ENCODE measurements at places on chromosomes 16 and 17. TPM values are rescaled to one million over a fixed set of nuclear protein-coding genes. Genes with fewer than 3 reads are reported as not detected.

GRCh38 chr16:38941-39892 lies 14.2 kb downstream of the POLR3K start:
- no peak overlapping the region for H3K4me3 ChIP-seq
- no peaks in the 10 kb centered on the region for H3K27me3 ChIP-seq
- peaks cover 11% of the 10 kb centered on the region for H3K4me1 ChIP-seq
- peak overlapping the region; percentile 85 for H3K27ac ChIP-seq
- DNase-seq: peak; percentile 92
- H3K36me3 ChIP-seq: no peaks in the 10 kb centered on the region

DNA sequence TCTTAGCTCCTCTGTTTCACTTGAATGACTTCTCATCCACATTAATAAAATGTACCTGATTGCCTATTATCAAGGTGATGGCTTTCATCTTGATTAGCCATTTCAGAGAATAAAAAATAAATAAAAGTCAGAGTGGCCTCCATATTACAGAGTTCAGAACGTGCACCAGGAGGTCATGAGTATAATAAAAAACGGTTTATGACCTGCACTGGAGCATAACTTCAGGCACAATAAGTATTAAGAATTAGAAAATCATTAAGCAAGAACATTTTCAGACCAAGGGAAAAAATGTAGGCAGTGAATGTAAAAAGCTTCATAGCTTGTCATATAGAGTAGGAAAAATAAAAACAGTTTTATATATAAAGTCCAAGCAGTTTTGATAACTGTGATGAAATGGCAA lies 11.4 kb downstream of the METTL9 start:
- peaks cover 65% of the 10 kb centered on the region for H3K4me1 ChIP-seq
- no peak for DNase-seq
- no peak overlapping the region for H3K4me3 ChIP-seq
- peak overlapping the region; percentile 80 for H3K27ac ChIP-seq
- no peaks in the 10 kb centered on the region for H3K27me3 ChIP-seq

DNA sequence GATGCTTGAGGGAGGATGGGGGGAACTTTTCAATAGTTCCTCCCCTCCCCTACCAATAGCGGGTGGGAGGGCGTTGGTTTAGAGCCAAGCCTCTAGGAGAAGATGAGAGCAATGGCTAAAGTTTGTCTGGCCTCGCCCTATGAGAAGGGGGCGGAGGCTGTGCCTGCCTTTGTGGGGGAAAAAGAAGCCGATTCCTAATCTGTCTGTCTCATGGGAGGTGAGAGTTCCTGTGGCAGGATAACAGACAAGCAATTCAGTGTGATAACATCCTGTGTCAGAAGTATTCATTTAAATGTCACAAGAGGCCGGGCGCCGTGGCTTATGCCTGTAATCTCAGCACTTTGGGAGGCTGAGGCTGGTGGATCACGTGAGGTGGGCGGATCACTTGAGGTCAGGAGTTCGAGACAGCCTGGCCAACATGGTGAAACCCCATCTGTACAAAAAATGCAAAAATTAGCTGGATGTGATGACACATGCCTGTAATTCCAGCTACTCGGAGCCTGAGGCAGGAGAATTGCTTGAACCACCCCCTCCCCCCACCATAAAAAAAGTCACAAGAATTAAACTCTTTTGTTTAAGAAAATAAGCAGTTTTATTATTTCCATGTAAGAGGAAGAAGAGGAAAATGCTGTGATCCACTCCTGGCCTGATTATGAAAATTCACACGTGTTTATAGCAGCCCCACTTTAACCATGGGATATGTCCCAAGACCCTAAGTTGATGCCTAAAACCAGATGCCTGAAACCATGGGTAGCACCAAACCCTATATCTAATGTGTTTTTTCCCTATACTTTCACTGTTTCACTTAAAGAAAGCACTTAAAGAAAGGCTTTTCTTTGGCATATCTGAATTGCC lies 1.7 kb downstream of the SLFN5 start:
- peaks cover 25% of the 10 kb centered on the region for H3K36me3 ChIP-seq
- H3K27ac ChIP-seq: peak overlapping the region; percentile 94
- no peaks in the 10 kb centered on the region for H3K27me3 ChIP-seq

DNA sequence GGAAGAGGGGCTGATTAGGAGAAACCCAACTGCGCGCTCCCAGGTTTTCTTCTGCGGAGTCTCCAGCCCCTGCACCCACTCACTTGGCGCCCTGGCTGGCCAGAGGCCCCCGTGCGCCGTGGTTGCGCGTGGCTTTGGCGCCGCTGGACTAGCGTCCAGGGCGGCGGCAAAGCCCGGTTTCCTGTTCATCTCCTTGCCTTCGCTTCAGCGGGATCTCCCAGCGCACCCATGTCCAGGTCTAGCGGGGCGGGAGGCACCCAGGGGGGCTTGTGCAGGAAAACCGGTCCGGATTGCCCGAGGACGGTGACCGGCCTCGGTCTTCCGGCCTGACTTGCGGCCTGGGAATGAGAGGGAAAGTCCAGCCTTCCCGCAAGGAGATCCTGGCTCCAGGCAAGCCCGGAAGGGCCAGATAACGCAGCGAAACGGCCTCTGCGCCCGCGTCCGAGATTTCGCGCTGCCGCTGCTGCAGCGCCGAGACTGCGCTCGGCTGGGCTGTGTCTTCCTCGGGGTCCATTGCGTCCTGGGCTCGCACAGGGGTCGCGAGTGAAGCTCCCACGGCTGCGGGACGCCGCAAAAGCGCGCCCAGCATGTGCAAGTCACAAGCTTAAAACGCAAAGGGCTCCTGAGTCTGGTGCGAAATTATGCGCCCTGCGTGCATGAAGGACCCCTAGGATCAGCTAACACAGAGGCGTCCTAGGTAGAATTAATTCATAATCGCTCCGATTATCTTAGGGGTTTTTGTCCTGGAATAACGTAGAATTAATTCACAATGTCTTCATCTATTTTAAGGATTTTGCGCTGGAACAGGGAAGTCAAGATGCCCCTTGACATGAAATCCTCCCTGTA lies 5.7 kb downstream of the FOXF1 start:
- H3K27ac ChIP-seq: no peak overlapping the region
- no peaks in the 10 kb centered on the region for H3K36me3 ChIP-seq
- peaks cover 10% of the 10 kb centered on the region for H3K4me1 ChIP-seq
- DNase-seq: no peak

DNA sequence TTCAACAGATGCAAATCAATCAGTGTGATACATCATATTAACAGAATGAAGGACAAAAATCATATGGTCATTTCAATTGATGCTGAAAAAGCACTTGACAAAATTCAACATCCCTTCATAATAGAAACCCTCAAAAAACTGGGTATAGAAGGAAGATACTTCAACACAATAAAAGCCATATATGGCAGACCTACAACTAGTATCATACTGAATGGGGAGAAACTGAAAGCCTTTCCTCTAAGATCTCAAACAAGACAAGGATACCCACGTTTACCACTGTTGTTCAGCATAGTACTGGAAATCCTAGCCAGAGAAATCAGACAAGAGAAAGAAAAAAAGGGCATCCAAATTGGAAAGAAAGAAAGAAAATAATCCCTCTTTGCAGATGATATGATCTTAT lies 47.1 kb upstream of the NACA2 start:
- no peaks in the 10 kb centered on the region for H3K27me3 ChIP-seq
- H3K4me3 ChIP-seq: no peak overlapping the region
- H3K27ac ChIP-seq: no peak overlapping the region
- no peaks in the 10 kb centered on the region for H3K4me1 ChIP-seq
- no peaks in the 10 kb centered on the region for H3K36me3 ChIP-seq

- DNase-seq: no peak
- no peaks in the 10 kb centered on the region for H3K27me3 ChIP-seq
- H3K4me3 ChIP-seq: no peak overlapping the region
- H3K4me1 ChIP-seq: no peaks in the 10 kb centered on the region
- H3K36me3 ChIP-seq: no peaks in the 10 kb centered on the region
- no peak overlapping the region for H3K27ac ChIP-seq
Measured at GRCh38 chr17:27825459-27825858, 25.1 kb upstream of the NOS2 start.

GRCh38 chr16:87457061-87457611 lies 35.7 kb downstream of the ZCCHC14 start:
- no peak for DNase-seq
- no peak overlapping the region for H3K27ac ChIP-seq
- H3K36me3 ChIP-seq: peaks cover 19% of the 10 kb centered on the region
- peaks cover 14% of the 10 kb centered on the region for H3K4me1 ChIP-seq

- no peak for DNase-seq
- no peak overlapping the region for H3K4me3 ChIP-seq
Measured at GRCh38 chr17:50739098-50739497, 19.7 kb downstream of the LUC7L3 start.

DNA sequence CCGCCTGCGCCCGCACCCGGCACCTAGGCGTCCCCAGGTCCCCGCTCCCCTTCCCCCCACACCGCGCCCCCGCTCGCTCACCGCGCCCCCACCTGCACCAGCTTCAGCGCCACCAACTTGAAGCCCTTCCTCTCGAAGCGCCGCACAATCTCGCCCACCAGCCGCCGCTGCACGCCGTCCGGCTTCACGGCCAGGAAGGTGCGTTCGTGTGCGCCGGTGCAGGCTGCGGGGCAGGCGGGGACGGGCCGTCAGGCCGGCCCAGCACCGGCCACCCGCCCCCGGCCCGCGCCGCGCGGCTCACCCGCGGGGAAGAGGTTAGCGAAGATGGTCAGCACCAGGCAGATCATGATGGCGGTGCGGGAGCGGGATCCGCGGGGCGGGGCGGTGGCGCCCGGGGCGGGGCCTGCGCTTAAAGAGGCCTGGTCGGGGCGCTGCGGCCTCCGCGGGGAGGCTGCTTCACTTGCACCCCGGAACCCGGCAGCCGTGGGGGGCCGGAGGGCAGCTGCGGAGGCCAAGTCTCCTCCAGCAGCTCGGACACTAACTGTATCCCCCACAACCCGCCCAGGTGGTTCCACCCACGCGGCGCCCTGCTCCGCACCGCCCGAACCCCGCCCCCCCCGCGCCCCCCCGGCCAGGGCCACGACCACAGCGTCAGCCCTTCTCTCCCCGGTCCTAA lies at the start of gene NME3:
TSS of gene NME3 (minus strand) at position 356 of the 676 bp plus-strand sequence. CDS start at position 347, 9 bp downstream.
- peak within 1 kb of the TSS; percentile 100 for H3K4me3 ChIP-seq
- peaks cover 46% of the 10 kb centered on the region for H3K4me1 ChIP-seq
- DNase-seq: peak; percentile 95
- H3K36me3 ChIP-seq: peaks cover 53% of the 10 kb centered on the region
- H3K27me3 ChIP-seq: no peaks in the 10 kb centered on the region

GRCh38 chr16:62829607-62830006 lies 793.4 kb upstream of the CDH8 start:
- H3K4me3 ChIP-seq: no peak overlapping the region
- H3K27ac ChIP-seq: no peak overlapping the region
- no peaks in the 10 kb centered on the region for H3K27me3 ChIP-seq

- DNase-seq: peak; percentile 59
- no peaks in the 10 kb centered on the region for H3K27me3 ChIP-seq
- H3K4me1 ChIP-seq: peaks cover 24% of the 10 kb centered on the region
- no peak overlapping the region for H3K4me3 ChIP-seq
Measured at GRCh38 chr17:80917716-80918560, 73.7 kb upstream of the CHMP6 start.

DNA sequence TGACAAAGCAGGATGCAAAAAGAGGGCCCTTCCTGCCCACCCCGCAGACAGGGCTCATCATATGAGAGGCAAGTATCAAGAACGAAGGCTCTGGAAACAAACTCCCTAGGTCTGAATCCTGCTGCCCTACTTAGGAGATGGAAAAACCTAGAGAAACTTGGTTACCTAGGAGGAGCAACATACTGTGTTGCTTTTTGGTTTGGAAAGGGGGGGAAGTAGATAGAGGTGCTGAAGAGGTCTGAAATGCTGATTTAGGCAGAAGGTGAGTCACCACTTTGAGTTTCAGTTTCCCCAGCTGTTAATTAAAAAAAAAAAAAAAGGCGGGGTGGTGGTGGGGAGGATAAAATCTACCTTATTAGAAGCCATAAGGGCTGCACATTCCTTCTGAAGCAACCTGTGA lies 1.5 kb downstream of the N4BP1 start:
- peak overlapping the region; percentile 94 for H3K27ac ChIP-seq
- H3K4me3 ChIP-seq: peak overlapping the region; percentile 95
- peaks cover 90% of the 10 kb centered on the region for H3K4me1 ChIP-seq

GRCh38 chr17:72123530-72124437 lies 3.0 kb downstream of the SOX9 start:
- H3K27ac ChIP-seq: no peak overlapping the region
- H3K4me1 ChIP-seq: peaks cover 33% of the 10 kb centered on the region
- peaks cover 61% of the 10 kb centered on the region for H3K27me3 ChIP-seq
- no peaks in the 10 kb centered on the region for H3K36me3 ChIP-seq

DNA sequence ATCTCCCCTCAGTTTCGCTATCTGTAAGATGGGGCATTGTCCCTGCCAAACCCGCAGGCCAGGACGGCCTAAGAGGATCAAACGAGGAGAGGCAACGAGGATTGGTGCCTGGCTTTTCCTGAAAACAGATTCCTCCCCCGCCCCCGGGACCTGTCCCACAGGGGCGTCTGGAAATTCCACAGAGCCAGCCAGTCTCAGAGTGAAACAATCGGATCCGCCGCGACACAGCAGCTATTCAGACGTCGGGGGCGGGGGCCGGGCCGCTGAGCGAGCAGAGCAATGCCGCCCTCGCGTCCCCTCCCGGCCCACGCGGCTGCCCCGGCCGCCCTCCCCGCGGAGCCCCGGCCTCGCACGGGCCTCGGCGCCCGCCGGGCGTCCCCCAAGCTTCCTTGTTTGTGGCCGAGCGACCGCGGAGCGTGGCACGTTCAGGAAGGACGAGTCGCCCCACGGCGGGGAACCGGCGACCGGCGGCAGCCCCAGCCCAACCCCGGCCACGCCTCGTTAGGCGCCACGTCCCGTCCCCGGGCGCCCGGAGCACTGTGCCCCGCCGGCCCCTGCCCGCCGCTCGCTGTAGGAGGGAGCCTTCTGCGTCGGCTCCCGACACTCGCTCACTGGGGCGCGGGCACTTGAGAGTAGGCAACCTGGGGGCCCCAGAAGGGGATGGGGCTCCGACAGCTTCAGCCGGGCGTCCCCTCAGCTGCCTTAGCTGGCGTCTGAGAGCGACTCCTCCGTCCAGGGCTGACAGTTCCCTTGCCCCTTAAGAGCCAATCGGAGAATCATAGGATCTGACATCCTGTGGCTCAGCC lies 29.6 kb upstream of the PHOSPHO1 start:
- peak; percentile 94 for DNase-seq
- peak overlapping the region; percentile 81 for H3K27ac ChIP-seq
- no peaks in the 10 kb centered on the region for H3K27me3 ChIP-seq
- no peaks in the 10 kb centered on the region for H3K36me3 ChIP-seq
- peaks cover 5% of the 10 kb centered on the region for H3K4me1 ChIP-seq

DNA sequence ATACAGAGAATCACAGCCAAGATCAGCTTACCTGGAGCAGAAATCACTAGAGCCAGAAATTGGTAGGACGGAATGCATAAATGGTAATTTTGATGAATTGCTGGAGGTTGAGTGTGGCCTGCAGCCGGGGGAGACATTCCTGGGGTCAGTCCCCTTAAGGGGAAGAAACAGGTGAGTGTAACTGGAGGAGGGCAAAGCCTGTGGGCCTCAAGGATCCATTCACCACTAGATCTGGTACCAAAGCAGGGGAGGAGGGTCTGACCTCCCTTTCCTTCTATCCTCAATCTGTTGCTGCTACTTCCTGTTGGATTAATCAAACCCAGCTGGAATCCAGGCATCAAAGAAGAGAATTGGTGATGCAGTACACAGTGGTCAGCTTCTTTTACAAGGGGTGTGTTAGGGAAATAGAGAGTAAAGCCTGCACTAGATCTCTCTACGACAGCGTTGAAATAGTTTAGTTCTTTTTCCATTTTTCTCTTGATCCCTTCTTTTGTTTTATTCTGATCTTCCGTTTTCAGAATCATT lies 8.6 kb upstream of the ABCA9 start:
- no peaks in the 10 kb centered on the region for H3K36me3 ChIP-seq
- H3K4me3 ChIP-seq: no peak overlapping the region
- no peak for DNase-seq
- H3K4me1 ChIP-seq: no peaks in the 10 kb centered on the region

The CES5A gene
- not detected for total RNA-seq

The DBNDD1 gene
- total RNA-seq: 1.3 TPM

The SP6 gene
- total RNA-seq: 3.0 TPM

The RNF40 gene
- 108 TPM for total RNA-seq

The FAM20A gene
- 28.0 TPM for total RNA-seq

The KIAA0513 gene
- 25.5 TPM for total RNA-seq

The TEX14 gene
- total RNA-seq: 0.39 TPM

The NPW gene
- total RNA-seq: 1.9 TPM

The KRT39 gene
- total RNA-seq: not detected

The CIBAR2 gene
- total RNA-seq: not detected

Data from spleen (tissue), 13 donors.